ENCODE measurements at places on chromosomes 5 and 9.

GRCh38 chr5:116421080-116421629 is 153.5 kb downstream of the SEMA6A start:
- no peak for DNase-seq

- peak; percentile 48 for DNase-seq
These were observed 24.9 kb downstream of the ARHGEF37 start for GRCh38 chr5:149605998-149606724.

DNA sequence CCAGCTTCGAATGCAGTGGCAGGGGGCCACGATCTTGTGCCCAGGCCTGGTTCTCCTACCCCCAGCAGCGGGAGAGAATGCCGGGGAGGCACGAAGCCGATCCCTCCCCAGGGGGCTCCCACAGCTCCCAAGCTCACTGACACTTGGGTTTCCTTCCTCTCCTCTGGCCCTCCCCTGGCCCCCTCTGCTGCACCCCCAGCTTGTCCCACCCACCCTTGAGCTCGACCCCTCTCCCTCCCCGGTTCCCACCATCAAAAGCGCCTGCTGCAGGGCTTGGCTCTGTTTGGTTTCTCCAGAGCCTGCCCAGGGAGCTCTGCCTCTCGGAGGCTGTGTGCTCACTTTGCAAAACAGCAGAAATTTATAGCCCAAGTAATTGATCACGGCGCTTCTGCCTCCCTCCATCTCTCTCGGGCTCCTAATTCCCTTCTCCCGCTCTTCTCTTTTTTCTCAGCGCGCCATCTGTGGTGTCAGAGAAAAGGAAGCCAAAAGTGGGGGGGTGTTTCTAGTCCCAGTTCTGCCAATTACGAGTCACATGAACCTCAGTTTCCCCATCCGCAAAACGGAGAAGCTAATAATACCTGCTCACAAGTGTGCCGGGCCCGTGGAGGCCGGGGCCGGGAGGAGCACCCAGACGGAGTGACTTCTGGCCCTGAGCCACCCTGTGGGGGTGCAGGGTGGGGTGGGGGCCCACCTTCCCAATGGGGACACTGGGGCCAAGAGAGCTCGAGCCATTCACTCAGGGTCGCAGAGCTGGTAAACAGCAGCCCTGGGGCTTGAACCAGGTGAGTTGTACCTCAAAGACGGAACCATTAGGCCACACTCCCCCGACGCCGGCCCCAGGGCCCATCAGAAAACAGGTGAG is 141.2 kb upstream of the IER5L start:
- DNase-seq: no peak

- peak; percentile 87 for DNase-seq
These were observed at the start of gene HOMER1 for GRCh38 chr5:79513704-79514390. TSS of gene HOMER1 (minus strand) at chr5:79514134. CDS start at chr5:79512774, 1,360 bp downstream.

DNA sequence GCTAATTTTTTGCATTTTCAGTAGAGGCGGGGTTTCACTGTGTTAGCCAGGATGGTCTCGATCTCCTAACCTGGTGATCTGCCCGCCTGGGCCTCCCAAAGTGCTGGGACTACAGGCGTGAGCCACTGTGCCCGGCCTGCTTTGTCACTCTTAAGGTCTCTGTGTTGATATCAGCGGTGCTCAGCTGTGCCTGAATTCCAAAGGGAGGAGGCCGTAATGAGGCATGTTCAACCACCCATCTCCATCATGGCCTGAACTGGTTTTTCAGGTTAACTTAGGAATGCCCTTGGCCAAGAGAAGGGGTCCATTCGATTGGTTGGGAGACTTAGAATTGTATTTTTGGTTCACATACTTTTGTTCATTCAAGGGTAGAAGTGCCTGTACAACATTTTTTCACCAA is 22.0 kb downstream of the HSD17B3 start:
- DNase-seq: no peak

DNA sequence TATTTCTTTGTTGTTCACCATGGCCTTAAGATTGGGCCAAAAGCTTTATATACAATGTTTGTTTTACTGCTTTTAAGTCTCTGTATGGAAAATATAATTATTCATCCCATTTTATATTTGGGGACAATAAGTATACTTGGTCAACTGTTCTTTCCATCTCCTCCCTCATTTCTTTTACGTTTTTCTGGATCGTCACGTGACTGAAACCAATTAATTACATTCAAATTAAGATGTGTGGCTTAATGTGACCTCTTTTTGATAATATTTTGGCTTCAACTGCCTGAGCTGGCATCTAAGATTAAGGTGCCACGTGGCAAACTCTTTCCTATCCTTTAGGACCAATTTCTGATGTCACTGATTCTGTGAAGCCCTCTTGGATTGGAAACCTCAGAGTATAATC is 250.1 kb upstream of the SGCD start:
- no peak for DNase-seq

- DNase-seq: no peak
These were observed 23.4 kb upstream of the FBXW11 start for GRCh38 chr5:172029876-172030275.

DNA sequence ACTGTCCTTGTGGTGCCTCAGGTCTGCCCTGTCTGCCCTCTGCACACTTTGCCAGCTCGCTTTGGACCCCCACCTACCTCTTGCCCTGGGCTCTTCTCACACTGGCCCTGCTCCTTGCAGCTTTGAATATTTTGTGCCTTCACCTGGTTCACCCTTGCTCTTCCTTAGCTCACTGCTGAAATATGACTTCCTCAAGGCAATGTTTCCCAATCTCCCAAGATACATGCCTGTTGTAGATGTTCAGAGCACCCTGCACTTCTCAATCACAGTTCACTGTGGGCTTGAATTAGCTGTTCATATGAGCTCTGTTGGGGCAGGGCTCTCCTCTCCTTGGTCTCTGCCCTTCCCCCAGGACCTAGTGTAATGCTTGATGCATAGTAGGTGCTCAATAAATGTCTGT is 8.0 kb downstream of the AFAP1L1 start:
- DNase-seq: no peak

GRCh38 chr5:125657936-125658335 is 765.3 kb upstream of the GRAMD2B start:
- no peak for DNase-seq

DNA sequence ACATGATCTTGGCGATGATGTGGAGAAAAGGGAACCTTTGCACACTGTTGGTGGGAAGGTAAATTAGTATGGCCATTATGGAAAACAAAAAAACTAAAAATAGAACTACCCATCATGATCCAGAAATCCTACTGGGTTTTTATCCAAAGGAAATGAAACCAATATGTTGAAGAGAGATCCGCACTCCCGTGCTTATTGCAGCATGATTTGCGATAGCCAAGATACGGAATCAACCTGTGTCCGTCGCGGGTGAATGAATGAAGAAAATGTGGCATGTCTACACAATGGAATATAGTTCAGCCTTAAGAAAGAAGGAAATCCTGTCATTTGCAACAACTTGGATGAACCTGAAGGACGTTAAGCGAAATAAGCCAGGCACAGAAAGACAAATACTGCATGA is 84.5 kb downstream of the TTLL11 start:
- no peak for DNase-seq

GRCh38 chr9:133534346-133535291 is at the start of gene ADAMTSL2:
TSS of gene ADAMTSL2 (plus strand) at chr9:133534704. CDS start at chr9:133536713, 2,009 bp downstream.
- DNase-seq: peak; percentile 74

- DNase-seq: no peak
These were observed 3.2 kb downstream of the ADAMTS12 start for GRCh38 chr5:33888587-33888986.

DNA sequence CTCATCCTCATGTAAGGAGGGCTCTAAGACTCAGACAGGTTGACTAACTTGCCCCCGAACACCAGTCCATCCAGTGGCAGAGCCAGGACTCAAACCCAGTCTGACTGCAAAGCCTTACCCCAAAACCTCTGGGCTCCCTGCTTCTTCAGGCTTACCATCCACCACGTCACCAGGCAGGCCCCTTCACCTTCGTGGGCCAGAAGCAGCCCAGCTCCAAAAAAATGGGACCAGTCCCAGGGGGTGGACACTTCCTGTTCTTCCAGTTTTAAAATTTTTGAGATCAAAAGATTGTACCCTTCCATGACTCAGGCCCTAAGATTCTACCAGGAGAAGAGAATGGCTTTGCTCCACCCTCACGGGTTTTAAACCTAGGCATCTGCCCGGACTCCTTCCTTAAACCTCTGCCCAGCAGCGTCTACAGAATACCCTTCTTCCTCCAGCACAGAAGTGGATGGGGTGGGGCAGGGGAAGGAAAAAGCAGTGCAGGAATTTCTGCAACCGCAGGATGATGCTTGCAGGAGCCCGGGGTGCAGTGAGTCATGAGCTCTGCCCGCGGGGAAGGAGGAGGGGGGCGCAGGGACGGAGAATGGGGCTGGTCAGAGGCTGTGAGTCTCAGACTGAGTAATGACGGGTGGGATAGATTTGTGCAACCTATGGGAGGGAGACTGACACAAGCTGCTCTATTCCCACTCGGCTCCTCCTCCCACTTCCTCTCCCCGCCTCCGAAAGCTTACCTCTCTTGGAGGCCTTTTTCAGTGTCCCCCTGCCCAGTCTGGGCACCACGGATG is 50.4 kb upstream of the STXBP1 start:
- peak; percentile 67 for DNase-seq

DNA sequence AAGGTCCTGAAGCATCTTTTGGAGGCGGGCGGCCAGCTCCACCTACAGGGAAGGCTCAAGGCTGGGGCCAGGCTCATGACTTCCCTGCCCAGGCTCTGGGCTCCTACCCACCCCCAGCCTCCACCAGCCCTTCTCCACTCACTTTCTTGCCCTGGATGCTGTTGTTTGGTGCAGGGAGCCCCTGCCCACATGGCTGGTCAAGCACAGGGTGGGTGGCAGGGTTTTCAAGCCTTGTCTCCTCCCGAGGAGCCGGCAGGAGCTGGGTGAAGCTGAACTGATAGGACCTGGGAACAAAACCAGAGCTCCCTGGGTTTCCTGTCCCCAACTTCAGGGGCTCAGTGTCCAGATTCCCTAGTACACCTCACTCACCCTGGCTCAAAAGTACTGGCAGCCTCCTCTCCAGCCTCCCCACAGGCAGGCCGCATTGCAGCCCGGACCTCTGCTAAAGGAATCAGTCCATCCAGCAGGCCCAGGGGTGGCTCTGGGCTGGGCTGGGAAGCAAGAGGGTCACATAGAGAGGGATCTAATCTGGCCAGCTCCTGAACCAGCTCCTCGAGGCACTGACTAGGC is 6.9 kb downstream of the SHROOM1 start:
- DNase-seq: no peak

- DNase-seq: no peak
These were observed 6.6 kb downstream of the DTWD2 start for GRCh38 chr5:118981783-118982182.

DNA sequence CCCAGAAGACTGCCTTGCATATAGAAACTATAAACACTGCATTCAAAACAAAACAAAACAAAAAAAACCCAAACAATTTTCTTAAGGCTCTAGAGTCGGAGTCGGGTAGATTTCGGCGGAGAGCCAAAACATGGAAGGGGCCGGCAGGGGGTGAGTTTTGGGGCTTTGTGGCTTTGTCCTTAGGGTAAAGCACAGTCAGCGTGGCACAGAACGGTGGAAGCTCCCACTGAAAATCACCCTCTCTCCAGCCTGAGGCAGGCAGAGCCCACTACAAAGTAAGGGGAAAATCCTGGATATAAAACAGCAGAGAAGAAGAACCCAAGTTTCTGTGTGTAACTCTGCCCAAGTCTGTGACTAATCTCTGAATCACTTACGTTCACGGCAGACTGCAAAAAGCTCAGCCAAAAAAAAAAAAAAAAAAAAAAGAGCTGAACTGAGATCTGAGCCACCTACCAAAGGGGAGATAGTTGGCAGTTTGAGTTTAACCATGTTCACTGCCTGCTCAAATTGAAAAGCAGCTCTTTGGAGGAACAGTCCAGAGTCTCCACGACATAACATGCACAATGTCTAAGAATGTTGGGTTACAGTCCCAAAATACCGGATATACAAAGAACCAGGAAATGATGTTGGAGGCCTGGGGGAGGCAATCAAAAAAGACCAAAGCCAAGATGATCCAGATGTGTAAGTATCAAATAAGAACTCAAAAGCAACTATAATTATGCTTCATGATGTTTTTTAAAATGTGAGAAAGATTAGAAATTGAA is 26.6 kb upstream of the OR2K2 start:
- no peak for DNase-seq

DNA sequence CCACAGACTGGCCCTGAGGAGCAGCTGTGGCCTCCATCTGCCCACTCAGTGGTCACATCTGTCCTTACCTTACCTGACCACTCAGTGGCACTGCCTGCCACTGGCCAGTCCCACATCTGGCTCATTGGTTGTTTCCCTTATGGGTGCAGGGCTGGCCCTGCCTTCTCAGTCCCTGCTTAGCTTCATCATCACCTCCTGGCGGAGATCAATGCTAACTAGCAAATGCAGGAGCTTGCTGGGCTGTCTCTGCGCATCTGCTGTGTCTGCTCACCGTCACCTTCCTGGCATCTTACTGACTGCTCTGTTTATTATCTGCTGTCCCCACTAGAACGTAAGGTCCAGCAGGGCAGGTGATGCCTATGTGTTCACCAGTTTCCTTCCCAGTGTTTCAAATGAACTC is 356.9 kb downstream of the SEMA5A start:
- DNase-seq: no peak

- no peak for DNase-seq
These were observed 24.8 kb downstream of the PLPP1 start for GRCh38 chr5:55509796-55510522.

GRCh38 chr5:180082633-180083420 is 11.3 kb upstream of the RNF130 start:
- no peak for DNase-seq

GRCh38 chr9:117826837-117827236 is 122.6 kb downstream of the TLR4 start:
- DNase-seq: no peak

DNA sequence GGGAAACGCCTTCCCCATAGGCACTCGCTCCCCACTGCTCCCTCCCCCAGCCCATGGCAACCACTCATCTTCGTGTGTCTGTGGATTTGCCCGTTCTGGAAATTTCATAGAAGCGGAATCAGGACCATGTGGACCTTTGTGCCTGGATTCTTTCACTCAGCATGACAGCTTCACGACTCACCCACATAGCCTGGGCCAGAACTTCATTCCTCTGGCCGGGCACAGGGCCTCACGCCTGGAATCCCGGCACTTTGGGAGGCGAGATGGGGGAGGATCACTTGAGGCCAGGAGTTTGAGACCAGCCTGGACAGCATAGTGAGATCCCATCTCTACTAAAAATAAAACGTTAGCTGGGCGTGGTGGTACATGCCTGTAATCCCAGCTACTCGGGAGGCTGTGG is 12.1 kb upstream of the DIPK1B start:
- DNase-seq: no peak

DNA sequence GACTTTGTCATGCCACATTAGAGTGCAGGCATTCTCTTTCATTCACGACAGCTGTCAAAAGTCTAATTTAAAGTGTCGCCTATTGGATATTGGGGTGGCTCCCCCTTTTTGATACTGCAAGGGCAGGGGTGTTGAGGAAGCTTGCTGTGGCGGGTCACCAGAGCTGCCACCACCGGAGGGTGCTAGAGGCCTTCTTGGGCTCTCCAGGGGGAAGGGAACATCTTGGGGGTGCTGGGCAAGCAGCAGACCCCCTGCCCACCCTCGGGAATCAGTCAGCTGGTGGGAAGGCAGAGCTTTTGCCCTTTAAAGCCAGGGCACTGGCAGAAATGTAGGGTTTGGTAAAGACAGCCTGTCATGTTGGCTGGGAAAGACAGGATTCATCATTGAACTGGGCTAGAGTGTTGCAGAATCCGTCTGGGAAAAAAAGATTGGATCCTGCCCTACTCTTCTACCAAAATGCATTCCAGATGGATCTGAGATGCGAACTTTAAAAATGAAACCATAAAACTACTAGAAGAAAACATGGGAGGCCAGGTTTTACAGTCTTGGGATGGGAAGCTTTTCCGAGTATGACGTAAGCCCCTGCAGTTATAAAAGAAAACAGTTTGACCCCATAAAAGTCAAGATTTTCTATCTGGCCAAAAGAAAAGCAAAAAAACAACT is 22.3 kb downstream of the COL5A1 start:
- DNase-seq: no peak

All from common myeloid progenitor, CD34-positive (primary cell).